ENCODE measurements at places on chromosomes 2 and 18.

DNA sequence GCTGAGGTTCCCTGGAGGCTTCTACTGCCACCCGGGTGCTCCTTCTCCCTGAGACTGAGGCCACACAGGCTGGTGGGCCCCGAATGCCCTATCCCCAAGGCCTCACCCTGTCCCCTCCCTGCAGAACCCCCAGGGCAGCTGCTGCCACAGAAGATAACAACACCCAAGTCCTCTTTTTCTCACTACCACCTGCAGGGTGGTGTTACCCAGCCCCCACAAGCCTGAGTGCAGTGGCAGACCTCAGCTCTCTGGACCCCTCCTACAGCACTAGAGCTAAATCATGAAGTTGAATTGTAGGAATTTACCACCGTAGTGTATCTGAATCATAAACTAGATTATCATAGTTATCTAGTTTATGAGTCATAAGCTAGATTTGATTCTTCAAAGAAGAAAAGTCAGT lies 7.3 kb upstream of the CENPA start:
- no peak for DNase-seq

DNA sequence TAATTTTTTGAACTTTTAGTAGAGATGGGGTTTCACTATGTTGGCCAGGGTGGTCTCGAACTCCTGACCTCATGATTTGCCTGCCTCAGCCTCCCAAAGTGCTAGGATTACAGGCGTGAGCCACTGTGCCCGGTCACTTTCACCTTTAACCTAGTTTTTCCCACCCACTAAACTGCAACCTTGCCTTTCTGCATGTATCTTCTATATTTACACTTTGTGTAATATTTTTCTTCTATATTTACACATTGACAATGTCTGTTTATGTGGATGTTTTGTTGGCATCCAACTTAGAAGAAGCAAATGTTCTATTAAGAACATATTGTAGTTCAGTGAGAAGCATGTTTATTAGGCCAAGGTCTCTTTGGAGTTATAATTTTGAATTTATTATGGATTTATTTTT lies 26.7 kb downstream of the SNRPD1 start:
- DNase-seq = no peak

- no peak for DNase-seq
Observed at GRCh38 chr2:187783446-187783845, 229.2 kb upstream of the TFPI start.

DNA sequence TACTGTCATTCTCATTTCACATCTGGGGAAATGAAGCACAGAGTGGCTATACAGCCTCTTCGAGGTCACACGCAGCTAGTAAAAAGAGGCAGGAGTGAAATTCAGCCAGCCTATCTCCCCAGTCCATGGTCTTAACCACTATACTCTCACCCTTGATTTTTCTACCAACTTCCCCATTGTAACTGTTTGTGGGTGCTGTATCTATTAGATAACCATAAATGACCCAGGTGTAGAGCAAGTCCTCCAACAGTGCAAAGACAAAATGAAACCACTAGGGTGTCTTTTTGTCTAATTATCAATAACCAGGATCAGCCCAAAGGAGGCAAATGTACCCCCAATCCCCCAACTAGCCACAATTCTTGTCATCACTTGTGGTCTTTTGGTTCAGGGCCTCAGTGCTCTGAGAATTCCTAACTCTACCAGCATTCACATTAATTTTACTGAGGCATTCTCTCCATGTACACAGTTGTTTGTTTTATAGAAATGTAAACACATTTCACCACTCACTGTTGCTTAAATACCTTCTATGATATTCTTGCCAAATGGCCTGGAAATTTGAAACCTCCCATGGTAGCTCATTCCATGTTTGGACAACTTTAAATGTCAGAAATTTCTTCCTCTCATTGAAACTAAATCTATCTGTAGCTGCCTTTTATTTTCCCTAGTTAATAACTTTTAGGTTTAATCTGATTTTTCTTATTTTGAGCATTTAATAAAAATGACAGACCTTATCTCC lies 58.7 kb downstream of the SLC40A1 start:
- no peak for DNase-seq

- peak; percentile 12 for DNase-seq
Observed at GRCh38 chr2:58553937-58554336, 312.8 kb upstream of the FANCL start.

DNA sequence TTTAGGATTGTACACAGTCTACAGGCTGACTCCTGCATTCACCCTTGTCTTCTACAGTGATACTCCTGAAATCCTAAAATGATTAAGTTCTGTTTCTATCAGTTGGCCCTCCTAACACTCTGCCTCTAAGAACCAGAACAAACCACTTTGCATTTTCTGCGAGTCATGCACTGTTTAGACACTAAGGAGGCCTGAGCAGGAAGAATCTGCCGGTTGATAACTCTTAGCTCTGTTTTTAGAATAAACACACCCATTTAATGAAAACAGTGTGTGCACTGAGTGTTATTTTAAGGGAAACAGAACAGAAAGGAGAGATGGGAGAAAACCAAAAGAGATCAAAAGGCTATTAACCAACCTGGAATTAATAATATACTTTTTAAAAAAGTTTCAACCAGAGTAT lies 22.9 kb upstream of the SSB start:
- DNase-seq = no peak

DNA sequence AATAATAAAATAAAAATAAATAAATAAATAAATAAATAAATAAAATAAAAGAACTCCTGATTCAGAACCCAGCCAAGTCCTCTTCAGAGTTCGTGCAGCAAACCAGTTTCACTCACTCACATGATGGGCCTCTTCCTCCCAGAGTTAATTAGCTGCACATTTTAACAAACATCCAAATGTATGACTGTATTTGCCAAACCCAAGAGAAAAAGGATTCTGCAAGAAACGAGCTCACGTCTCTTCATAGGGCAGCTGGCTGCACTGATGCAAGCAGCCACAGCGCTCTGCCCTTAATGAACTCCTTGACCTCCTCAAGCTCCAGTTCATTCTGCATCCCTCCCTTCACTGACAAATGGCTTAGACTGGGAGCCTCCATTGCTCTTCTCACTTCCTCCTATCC lies 55.1 kb downstream of the MREG start:
- no peak for DNase-seq
